Stimulated activated CD4-positive, alpha-beta T cell treated with anti-CD3 and anti-CD28 coated beads, Interleukin-4, amount 100 ng/mL, for 24 hours (primary cell): ENCODE measurements at places on chromosomes 6 and 20.

DNA sequence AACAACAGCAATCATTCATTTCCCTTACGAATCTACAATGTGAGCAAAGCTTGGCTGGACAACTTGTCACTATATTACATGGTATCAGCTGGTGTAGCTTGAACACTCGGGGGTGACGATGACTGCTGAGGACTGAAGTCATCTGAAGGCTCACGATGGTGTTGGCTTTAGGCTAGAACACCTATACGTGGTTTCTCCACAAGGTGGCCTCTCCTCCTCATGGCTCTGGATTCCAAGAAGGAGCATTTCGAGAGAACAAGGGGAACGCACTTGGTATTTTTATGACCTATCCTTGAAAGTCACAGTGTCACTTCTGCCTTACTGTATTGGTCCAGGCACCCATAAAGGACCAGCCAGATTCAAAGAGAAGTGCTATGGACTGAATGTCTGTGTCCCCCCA, 37.5 kb upstream of the ADGRF1 start:
- DNase-seq: no peak

DNA sequence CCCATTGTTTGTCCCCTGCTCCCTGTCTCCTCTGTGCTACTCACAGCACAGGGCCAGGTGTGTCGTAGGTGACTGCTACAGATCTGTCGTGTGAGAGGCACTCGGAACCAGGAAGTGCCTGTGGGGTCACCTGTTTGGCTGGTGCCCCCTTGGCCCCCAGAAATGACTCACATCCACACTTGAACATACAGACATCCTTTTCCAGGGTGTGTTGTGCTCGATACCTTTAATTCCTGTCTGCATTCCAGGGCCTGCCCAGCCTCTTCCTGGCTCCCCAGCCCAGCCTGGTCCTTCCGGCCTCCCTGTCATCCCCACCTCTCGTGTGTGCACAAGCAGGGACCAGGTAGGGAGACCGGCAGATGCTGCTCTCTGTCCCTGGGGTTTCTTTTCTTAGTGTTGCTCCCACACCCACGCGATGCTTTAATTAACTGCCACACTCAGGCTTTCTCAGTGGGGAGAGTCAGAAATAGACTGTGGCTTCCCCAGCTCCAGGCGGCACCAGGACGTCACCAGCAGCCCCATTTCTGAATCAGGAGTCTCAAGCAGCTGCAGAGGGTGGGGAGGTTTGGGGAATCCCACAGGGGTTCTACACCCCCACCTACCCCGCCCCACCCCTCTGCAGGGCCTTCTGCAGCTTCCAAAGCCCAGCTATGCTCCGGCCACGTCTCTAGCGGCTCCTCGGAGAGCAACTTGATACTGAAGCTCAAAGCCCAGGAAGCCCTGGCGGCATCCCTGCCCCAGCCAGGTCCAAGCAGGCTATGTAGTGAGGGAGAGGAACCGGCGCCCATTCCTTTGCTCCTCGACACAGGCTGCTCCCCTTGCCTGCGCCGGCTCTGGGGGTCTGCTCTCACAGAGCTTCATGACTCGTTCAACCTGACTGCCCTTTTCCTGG, 102.2 kb downstream of the SYCP2 start:
- DNase-seq: no peak

DNA sequence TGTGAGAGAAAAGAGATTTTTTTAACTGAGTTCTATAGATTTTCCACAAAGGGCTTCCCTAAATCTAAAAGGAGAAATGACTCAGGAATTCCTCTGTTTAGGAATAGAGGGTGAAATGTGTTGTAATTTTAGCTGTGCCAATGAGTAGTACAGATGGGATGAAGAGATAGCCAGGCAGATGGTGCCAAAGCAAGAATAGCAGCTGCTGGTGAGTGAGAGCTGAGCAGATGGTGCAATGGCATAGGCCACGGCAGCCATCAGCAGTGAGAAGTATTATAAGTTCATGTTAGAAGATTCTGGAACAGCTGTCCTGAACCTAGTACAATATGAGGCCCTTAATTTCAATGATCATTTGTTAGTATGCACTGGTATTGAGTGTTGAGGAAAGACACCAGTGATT, 40.2 kb upstream of the CRISP1 start:
- no peak for DNase-seq

GRCh38 chr6:105227295-105227767, 47.5 kb upstream of the POPDC3 start:
- DNase-seq: no peak

DNA sequence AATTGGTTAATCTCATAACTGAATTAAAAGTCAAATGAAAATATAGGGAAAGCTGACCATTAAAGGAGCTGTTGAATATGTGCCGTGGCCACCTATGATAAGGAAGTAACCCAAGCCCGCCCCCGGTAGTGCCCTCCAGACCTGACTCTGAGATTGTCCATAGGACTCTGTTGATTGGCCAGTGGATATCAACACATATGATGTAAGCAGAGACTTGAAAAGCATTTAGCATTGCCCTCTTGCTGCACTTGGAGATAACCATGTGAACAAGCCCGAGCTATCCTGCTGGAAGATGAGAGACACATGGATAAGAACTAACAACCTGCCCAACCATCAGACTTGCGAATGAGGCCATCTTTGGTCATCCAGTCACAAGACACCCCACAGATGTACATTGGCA, 83.2 kb downstream of the LINC00237 start:
- DNase-seq: no peak
